ENCODE measurements at places on chromosomes 7 and 10.

DNA sequence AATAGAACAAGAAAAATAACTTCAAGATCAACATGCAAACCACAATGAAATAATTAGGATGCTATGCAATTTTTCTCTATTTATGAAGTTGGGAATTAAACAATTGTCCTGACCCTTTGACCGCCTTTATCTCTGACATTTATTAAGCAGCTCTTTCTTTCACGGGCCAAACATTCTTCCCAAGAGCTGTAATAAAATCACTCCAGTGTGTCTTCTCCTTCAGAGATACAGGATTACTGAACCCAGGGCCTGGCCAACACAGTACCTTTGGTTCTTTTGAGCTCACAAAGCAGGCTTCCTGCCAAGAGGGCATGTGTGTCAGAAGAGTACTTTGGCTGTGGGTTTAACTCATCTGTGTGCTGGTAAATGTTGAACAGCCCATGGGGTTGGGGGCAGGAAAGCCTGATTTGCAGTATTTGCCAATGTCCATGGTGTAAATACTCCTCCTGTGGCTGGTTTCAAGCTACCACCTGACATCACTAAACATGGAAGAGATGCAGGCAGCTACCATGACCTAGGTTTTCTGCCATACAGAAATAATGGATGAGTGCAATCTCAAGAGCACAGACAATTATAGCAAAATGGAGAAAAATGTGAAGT is 121.7 kb downstream of the FANK1 start:
- DNase-seq, result peak; percentile 42

- no peak for DNase-seq
Observed at GRCh38 chr10:67017218-67017617, 91.4 kb downstream of the LRRTM3 start.

GRCh38 chr7:91875851-91876250 is 4.7 kb downstream of the MTERF1 start:
- no peak for DNase-seq

DNA sequence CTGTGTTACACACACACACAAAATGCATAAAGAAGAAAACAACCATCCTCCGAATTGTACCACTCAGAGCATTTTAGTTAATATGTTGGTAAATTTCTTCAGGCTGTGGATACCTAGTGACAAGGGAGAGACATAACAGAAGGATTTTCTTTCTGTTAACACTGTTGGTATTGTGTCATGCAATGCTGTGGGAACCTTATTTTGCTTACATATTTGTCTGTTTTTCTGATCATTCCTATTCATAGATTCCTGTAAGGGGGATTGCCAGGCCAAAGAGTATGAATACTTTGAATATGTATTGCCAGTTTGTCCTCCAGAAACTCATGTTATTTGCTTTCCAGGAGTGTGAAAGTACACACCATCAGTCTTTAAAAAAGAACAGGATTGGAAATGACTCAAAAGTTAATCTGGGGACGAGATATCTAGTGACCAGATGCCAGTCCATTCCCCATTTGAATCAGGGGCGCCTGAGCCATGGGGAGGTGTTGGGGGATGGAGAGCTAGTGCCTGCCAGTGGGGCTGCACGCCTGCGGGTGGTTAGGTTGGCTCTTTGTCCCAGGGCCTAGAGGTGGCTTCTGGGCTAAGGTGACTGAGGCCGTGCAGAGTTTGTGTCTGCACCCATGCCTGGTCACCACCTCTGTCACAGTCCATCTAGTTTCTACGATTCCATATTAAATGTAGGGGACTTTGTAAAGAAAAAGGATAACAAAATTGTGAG is 142.0 kb downstream of the PTPN20 start:
- DNase-seq, result no peak

DNA sequence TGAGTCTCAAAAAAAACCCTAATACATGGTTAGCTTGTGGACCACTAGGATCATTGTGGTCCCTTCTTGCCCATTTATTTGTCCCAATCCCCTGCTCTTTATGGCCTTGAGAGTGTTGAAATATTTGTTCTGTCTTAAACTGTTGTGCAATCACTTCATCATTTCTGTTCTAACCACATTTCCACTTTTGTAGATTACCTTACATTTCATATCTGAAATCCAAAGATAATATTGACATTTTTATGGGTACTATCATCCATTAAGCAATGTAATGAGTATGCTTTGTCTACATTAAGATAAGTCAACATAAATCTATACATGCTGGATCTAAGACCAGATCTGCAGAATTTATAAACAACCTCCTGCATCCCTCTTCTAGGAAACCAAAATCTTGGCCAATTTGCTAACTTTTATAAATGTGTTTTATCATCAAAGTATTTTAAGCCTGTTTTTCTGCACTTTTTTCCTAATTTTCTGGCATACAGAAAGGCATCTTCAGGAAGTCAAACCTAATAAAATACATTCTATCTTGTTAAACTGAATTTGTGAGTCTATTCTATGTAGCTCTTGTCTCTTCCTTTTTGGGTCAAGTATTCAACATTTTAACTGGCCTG is 359.4 kb upstream of the CELF2 start:
- no peak for DNase-seq

DNA sequence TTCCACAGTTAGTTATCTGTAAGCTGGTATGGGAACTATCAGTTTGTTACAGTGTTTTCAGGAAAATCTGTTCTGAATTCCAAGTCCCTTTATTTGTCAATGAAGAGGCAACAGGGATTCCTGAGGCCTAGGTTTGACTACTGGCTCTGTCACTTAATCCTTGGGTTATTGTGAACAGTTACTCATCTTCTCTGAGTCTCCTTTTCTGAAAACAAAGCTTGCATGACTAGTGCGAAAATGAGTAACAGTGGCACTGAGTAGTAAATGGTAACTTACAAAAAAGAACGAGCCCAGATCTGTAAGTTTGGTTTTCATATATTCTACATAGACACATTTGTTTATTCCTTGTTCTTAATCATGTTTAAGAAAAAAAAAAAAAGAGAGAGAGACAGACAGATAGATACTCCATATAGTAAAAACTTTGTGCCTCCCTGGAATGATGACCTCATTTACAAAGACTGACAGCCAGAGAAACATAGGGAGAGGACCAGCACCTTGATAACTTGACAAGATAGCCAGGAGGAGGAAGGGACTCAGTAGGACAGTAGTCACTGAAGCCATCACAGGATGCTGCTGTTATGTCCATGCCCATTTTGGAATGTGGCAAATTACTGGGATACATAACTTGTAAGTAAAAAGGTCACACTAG is 1.9 kb downstream of the MRPS33 start:
- peak; percentile 33 for DNase-seq

DNA sequence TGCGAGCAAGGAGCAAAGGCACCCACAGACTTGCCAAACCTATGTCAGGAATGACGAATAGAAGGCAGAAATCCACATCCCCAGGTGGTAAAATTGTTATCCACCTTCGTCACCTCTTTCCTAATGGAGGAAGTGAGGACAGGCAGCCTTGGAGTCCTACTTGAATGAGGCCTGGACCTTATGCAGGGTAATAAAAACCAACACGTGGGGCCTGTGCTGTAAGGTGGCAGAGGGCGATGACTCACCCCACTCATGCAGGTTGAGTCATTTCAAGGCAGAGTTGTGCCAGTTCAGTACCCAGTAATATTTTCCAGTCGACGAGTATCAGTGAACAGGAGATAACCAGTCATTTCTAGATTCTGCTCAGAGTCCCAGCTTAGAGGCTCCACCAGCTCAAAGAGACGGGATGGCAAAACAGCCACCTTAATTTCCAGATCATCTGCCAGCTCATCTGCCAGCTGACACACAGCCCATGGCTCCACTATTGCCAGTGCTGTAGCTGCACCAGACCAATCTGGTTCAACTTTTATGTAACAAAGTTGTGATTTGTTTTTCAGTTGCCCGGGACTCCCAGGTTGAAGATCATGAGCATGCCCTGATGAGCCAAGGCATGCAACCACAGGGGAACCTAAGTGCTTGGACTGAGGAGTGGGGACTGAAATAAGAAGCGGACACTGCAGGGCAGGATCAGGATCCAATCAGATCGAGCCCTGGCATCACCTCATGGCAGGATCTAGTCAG is 176.2 kb upstream of the ITGB1 start:
- peak; percentile 99 for DNase-seq

DNA sequence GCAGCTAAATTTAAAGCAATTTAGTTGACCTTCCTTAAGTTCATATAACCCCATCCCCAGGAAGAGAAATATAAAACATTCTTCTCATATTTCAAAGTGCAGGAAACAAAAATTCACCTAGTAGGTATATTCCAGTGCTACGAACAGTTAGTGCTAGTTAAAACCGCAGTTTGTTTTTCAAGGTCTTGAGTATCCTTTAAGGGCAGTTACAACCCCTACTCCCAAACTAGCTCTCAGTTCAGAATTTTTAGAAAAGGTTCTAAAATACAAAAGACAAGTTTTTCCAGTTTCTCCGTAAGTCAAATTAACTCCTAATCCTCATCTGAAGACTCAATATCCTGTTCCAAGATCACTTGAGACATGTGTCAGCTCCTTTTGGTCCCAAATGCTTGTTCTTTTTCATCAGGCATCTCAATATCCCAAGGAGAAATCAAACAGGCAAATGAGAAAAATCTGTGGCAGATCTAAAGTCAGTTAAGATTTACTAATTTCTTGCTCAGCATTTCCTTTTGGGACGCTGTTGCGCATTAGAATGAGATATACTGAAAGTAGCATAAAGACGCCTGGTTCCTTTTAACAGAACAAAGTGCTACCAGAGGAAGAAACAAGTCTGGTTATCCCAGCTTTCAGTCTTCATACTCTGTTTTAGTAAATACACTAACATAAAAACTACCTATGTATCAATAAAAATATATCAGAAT is 51.8 kb downstream of the ARHGAP12 start:
- DNase-seq, result no peak

- peak; percentile 80 for DNase-seq
Observed at GRCh38 chr7:56105508-56105907, 768 bp downstream of the CHCHD2 start.

GRCh38 chr10:77430530-77430929 is 207.1 kb downstream of the KCNMA1 start:
- no peak for DNase-seq

GRCh38 chr10:19817231-19817933 is 1.1 kb downstream of the PLXDC2 start:
- peak; percentile 51 for DNase-seq
